Esophagus squamous epithelium (tissue), 5 donors: ENCODE measurements at places on chromosomes 5 and 9. TPM values are rescaled to one million over a fixed set of nuclear protein-coding genes. Genes with fewer than 3 reads are reported as not detected.

PARP8 gene
- 25.2 TPM for total RNA-seq

MZB1 gene
- total RNA-seq, result 3.4 TPM

SHISAL2B gene
- total RNA-seq, result not detected

FIBCD1 gene
- total RNA-seq, result not detected

SHB gene
- total RNA-seq, result 20.0 TPM

TAL2 gene
- total RNA-seq, result not detected

PLK2 gene
- 227 TPM for total RNA-seq

OCLN gene
- 12.0 TPM for total RNA-seq

GRCh38 chr5:65721720-65722574 lies at the start of the genes NLN and SGTB:
NLN (plus strand) TSS chr5:65722205; CDS start chr5:65722374, 169 bp downstream.
SGTB (minus strand) TSS chr5:65722109; CDS start chr5:65720807, 1,302 bp downstream.
- no peaks in the 10 kb centered on the region for H3K4me1 ChIP-seq

GRCh38 chr9:110575169-110575568 lies 4.4 kb downstream of the SVEP1 start:
- DNase-seq, result no peak
- no peak overlapping the region for H3K4me3 ChIP-seq
- peaks cover 3% of the 10 kb centered on the region for H3K4me1 ChIP-seq
- no peaks in the 10 kb centered on the region for H3K27me3 ChIP-seq
- no peak overlapping the region for H3K27ac ChIP-seq
- no peaks in the 10 kb centered on the region for H3K36me3 ChIP-seq

GRCh38 chr9:108654566-108654965 lies 201.2 kb downstream of the ACTL7B start:
- H3K4me1 ChIP-seq, result no peaks in the 10 kb centered on the region
- H3K4me3 ChIP-seq, result no peak overlapping the region
- H3K27ac ChIP-seq, result no peak overlapping the region
- no peak for DNase-seq

- DNase-seq, result no peak
- no peak overlapping the region for H3K4me3 ChIP-seq
- no peak overlapping the region for H3K27ac ChIP-seq
- H3K36me3 ChIP-seq, result no peaks in the 10 kb centered on the region
- H3K27me3 ChIP-seq, result no peaks in the 10 kb centered on the region
Measured at GRCh38 chr5:12669326-12669725, 765.1 kb upstream of the CTNND2 start.

- no peak for DNase-seq
- H3K27me3 ChIP-seq, result no peaks in the 10 kb centered on the region
- H3K27ac ChIP-seq, result no peak overlapping the region
- H3K4me1 ChIP-seq, result peaks cover 23% of the 10 kb centered on the region
- H3K4me3 ChIP-seq, result no peak overlapping the region
- no peaks in the 10 kb centered on the region for H3K36me3 ChIP-seq
Measured at GRCh38 chr9:34984049-34984448, 5.5 kb upstream of the DNAJB5 start.

GRCh38 chr5:115463983-115464382 lies 80.6 kb downstream of the FEM1C start:
- no peaks in the 10 kb centered on the region for H3K27me3 ChIP-seq
- no peak overlapping the region for H3K4me3 ChIP-seq
- no peak overlapping the region for H3K27ac ChIP-seq
- peaks cover 22% of the 10 kb centered on the region for H3K4me1 ChIP-seq
- no peak for DNase-seq
- H3K36me3 ChIP-seq, result no peaks in the 10 kb centered on the region

- H3K4me1 ChIP-seq, result no peaks in the 10 kb centered on the region
- DNase-seq, result no peak
- no peaks in the 10 kb centered on the region for H3K36me3 ChIP-seq
- no peaks in the 10 kb centered on the region for H3K27me3 ChIP-seq
- no peak overlapping the region for H3K27ac ChIP-seq
Measured at GRCh38 chr9:13688223-13688989, 408.9 kb upstream of the MPDZ start.

DNA sequence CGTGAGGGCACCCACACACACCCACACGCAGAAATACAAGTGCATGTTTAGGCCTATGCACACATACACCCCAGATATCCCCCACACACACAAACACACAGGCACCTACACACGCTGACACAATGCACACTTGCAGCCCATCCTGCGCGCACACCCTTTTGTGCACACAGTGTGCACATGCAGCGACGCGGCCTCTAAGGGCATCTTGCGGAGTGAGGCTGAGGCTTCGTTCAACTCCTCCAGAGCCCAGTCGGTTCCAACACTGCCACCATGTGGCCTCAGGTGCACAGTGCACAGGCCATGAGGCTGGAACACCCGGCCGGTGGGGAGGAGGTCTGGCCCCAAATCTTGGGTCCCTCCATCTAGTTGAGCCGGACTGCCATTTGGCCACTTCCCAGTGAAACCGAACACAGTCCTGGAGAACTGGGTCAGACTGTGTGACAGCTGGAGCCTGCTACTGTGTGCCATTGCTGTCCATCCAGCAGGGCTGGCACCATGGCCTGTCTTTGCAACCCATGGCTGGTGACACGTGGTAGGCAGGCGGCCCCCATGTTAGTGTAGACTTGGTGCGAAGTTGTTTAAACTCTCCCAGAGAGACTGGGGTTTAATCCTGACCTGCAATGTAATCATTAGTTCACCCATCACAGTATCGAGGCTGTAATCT lies 97.7 kb upstream of the MVB12B start:
- H3K4me3 ChIP-seq, result no peak overlapping the region
- no peaks in the 10 kb centered on the region for H3K36me3 ChIP-seq
- no peak for DNase-seq
- H3K4me1 ChIP-seq, result no peaks in the 10 kb centered on the region
- no peaks in the 10 kb centered on the region for H3K27me3 ChIP-seq

GRCh38 chr5:173472784-173473278 lies 143.6 kb downstream of the BOD1 start:
- H3K27ac ChIP-seq, result peak overlapping the region; percentile 82
- no peaks in the 10 kb centered on the region for H3K36me3 ChIP-seq
- DNase-seq, result no peak
- no peak overlapping the region for H3K4me3 ChIP-seq
- H3K27me3 ChIP-seq, result no peaks in the 10 kb centered on the region

DNA sequence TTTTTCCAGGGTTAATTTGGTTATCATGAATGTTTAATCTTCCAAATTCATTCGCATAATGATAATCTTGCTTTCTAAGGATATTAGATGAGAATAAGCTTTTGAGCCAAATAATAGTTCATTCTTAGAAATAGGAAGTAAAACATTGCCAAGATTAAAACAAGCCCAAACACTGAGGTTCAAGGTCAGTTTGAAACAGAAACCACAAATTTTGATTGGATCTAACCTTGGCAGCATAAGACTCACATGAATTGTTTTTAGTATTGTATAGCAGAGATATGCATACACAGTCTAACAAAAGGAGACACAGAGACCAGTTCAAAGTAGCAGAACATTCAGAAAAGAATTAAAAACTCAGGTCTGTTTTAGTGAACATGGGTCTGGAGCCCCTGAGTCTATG lies 43.4 kb upstream of the VCAN start:
- no peaks in the 10 kb centered on the region for H3K27me3 ChIP-seq
- no peaks in the 10 kb centered on the region for H3K36me3 ChIP-seq
- no peak overlapping the region for H3K4me3 ChIP-seq

GRCh38 chr5:156128026-156128425 lies 198.9 kb upstream of the SGCD start:
- no peak for DNase-seq
- no peaks in the 10 kb centered on the region for H3K4me1 ChIP-seq
- H3K27ac ChIP-seq, result no peak overlapping the region
- H3K36me3 ChIP-seq, result no peaks in the 10 kb centered on the region

DNA sequence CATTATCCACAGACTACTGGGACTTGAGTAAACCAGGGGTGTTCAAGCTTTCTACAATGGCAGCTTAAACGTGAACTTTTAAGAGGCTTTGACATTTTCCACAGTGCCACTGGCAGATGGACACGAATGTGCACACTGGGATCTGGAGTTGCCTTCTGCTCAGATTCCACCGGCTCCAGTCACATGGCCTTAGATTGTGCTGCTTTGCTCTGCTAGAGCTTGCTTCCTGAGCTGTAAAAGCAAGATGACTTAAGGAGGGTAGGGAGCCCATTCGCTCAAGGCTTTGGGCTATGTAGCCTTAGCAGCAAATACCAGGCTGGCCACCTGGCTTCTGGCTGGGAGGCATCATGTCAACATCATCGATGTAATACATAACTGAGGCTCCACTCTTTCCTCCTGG lies 436.9 kb downstream of the MED10 start:
- no peaks in the 10 kb centered on the region for H3K4me1 ChIP-seq
- H3K36me3 ChIP-seq, result no peaks in the 10 kb centered on the region
- H3K4me3 ChIP-seq, result no peak overlapping the region

- H3K36me3 ChIP-seq, result no peaks in the 10 kb centered on the region
- H3K27me3 ChIP-seq, result no peaks in the 10 kb centered on the region
- no peak for DNase-seq
- H3K4me1 ChIP-seq, result peaks cover 16% of the 10 kb centered on the region
Measured at GRCh38 chr9:27353166-27353473, 56.2 kb upstream of the EQTN start.

DNA sequence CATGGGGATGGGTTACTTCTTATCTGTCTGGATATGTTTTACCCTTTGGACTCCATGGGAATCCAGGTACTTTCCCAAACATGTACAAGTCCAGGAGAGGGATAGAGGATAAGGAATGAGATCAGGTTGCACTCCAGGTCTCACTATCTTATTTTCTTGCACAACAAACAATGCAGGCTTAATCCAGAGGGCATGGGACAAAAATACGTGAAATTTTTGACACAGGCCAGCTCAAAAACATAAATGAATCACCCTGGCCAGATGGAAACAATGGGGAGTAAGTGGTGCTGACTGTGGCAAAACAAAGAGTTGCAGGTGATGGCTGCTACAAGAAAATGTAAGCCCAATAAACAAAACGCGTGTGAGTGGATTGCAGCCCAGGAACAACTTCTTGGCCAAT lies 69.4 kb upstream of the GAS1 start:
- no peaks in the 10 kb centered on the region for H3K36me3 ChIP-seq
- H3K27me3 ChIP-seq, result no peaks in the 10 kb centered on the region
- H3K4me1 ChIP-seq, result no peaks in the 10 kb centered on the region
- no peak overlapping the region for H3K27ac ChIP-seq

- H3K36me3 ChIP-seq, result no peaks in the 10 kb centered on the region
- DNase-seq, result no peak
- H3K27ac ChIP-seq, result no peak overlapping the region
- no peaks in the 10 kb centered on the region for H3K4me1 ChIP-seq
Measured at GRCh38 chr9:94112716-94113465, 28.6 kb downstream of the PTPDC1 start.

DNA sequence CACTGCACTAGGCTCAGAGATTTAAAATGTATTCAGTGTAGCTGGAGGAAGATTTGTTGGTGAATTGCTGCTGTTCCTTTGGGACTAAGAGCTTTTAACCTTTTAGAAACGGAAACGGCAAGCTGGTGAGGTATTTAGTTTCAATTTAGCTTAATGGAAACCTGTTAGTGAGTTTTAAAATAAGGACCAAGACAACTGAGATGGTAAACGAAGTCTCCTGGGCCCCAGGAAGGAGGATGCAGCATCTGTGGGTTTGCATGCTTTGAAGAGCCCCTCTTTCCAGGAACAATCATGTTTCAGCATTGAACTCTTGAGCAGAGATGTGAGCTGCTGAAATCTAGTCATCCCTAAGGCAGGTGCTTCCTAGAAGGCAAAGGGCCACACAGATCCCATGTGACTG lies 16.5 kb downstream of the DNAI1 start:
- H3K27me3 ChIP-seq, result no peaks in the 10 kb centered on the region
- DNase-seq, result no peak
- H3K27ac ChIP-seq, result no peak overlapping the region
- H3K4me1 ChIP-seq, result no peaks in the 10 kb centered on the region
- no peaks in the 10 kb centered on the region for H3K36me3 ChIP-seq

DNA sequence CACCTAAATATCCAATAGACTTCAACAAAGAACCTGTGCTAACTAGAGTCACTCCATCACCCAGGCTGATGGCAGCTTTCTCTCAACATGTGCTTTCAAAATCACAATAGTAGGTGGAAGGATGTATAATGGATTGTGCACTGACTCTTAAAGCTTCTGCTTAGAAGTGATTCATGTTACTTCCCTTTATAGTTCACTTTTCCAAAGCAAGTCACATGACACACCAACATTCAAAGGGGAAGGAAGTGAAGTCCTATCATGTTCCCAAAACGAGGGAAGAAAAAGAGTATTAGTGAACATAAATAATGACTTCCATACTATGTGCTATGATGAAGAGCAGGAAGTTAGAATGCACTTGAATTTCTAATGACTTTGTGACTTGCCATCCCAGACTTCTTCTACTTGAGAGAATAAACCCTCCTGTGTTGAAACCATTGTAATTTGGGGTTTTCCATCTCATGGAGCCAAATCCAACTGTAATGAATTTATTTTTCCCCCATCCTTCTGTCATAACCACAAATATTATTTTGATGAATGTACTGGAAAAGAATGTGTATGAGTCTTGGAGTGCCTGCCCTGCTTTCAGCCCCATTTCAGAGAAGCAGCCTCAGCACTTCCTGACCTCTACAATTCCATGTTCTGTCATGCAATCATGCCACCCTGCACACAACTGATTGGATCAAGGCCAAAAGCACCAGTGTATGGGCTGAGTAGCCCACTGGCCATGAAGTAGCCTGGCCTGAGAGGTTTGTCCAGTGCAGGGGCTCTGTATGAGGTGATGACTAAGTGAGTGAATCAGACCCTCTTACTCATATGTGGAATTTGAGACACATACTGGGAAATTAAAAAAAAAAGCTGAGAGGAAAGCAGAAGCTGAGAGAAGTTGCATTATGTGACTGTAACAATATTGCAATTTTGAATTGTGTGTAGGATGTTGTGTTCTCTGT lies 525.9 kb upstream of the CLINT1 start:
- no peaks in the 10 kb centered on the region for H3K36me3 ChIP-seq
- H3K27me3 ChIP-seq, result no peaks in the 10 kb centered on the region
- H3K4me1 ChIP-seq, result peaks cover 12% of the 10 kb centered on the region
- H3K4me3 ChIP-seq, result no peak overlapping the region
- DNase-seq, result no peak
- H3K27ac ChIP-seq, result peak overlapping the region; percentile 3

- no peak for DNase-seq
- H3K27me3 ChIP-seq, result no peaks in the 10 kb centered on the region
- no peak overlapping the region for H3K27ac ChIP-seq
Measured at GRCh38 chr9:21901546-21901945, 92.6 kb downstream of the CDKN2A start.

- H3K36me3 ChIP-seq, result no peaks in the 10 kb centered on the region
- DNase-seq, result no peak
- no peaks in the 10 kb centered on the region for H3K4me1 ChIP-seq
- no peaks in the 10 kb centered on the region for H3K27me3 ChIP-seq
- no peak overlapping the region for H3K4me3 ChIP-seq
Measured at GRCh38 chr9:72327631-72328030, 37.4 kb downstream of the ZFAND5 start.

DNA sequence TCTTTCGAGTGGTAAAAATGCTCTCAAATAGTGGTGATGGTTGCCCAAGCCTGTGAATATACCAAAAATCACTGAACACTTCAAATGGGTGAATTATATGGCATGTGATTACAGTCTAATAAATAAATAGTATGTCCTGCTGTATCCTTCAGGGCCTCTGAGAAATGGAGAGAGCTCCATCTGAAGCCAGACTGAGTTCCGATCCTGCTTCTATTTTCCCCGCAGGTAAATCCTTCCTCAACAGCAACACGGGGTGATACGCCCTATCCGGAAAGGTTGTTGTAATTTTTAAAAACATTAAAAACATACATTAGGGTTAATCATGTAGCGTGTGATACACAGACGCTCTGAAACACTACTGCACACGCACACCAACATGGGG lies 695 bp upstream of the SNAPC3 start:
- H3K36me3 ChIP-seq, result no peaks in the 10 kb centered on the region
- no peak for DNase-seq
- H3K4me3 ChIP-seq, result peak overlapping the region; percentile 97
- H3K27me3 ChIP-seq, result no peaks in the 10 kb centered on the region
- H3K27ac ChIP-seq, result peak overlapping the region; percentile 87

- no peak overlapping the region for H3K4me3 ChIP-seq
- H3K27ac ChIP-seq, result peak overlapping the region; percentile 83
- peaks cover 43% of the 10 kb centered on the region for H3K4me1 ChIP-seq
- no peaks in the 10 kb centered on the region for H3K27me3 ChIP-seq
- no peaks in the 10 kb centered on the region for H3K36me3 ChIP-seq
Measured at GRCh38 chr9:12813533-12813932, 38.7 kb downstream of the LURAP1L start.
